ENCODE measurements at places on chromosomes 6 and 20. TPM values are rescaled to one million over a fixed set of nuclear protein-coding genes. Genes with fewer than 3 reads are reported as not detected.

DNA sequence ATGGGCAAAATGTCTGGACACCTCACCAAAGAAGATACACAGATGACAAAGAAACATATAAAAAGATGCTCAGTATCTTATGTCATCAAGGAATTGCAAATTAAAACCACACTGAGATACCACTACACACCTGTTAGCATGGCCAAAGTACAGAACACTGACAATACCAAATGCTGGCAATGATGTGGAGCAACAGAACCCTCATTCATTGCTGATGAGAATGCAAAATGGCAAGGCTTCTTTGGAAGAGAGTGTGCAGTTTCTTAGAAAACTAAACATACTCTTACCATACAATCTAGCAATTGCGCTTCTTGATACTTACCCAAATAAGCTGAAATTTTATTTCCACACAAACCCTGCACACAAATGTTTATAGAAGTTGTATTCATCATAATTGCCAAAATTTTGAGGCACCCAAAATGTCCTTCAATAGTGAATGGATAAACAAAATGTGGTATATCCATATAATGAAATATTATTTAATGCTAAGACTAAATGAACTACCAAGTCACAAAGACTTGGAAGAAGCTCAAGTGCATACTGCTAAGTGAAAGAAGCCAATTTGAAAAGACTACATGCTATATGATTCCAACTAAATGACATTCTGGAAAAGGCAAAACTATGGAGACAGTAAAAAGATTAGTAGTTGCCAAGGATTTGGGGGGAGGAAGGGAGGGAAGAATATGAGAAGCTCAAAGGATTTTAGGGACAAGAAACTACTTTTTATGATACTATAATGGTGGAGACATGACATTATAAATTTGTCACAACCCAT, 50.7 kb downstream of the TNFAIP3 start:
- H3K36me3 ChIP-seq: no peaks in the 10 kb centered on the region
- no peak overlapping the region for H3K4me3 ChIP-seq
- no peaks in the 10 kb centered on the region for H3K27me3 ChIP-seq
- H3K4me1 ChIP-seq: no peaks in the 10 kb centered on the region
- no peak for DNase-seq

DNA sequence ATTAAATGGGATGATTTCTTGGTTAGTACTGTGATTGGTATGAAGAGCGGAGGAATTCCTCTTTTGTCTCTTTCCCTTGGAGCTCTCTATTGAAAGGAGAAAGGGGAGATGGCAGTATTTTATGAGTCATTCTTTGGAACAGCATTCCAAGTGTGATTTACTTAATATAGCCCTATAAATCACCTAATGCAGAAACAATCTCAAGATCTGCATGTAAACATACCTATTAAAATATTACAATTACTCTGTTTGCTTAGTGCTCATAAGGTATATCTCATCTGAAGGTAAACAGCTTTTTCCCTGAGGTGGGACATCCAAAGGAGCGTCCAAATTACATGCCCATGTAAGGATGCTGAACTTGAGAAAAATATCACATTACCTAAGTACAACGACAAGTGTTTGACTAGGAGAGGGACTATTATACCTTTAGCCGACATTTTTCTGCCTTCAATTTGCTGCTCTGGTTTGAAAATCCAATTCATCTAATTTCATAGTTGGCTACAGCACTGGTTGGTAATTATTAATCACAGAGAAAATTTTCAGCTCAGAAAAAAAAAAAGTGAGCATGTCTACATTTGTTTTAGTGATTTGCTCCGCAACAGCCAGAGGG, 229.0 kb downstream of the FOXC1 start:
- no peaks in the 10 kb centered on the region for H3K4me1 ChIP-seq
- H3K4me3 ChIP-seq: no peak overlapping the region
- H3K27ac ChIP-seq: no peak overlapping the region
- no peaks in the 10 kb centered on the region for H3K36me3 ChIP-seq

- H3K4me3 ChIP-seq: no peak overlapping the region
- no peaks in the 10 kb centered on the region for H3K27me3 ChIP-seq
- no peaks in the 10 kb centered on the region for H3K4me1 ChIP-seq
- no peak for DNase-seq
- H3K36me3 ChIP-seq: no peaks in the 10 kb centered on the region
Measured at GRCh38 chr6:25337431-25337830, 58.3 kb downstream of the CARMIL1 start.

DNA sequence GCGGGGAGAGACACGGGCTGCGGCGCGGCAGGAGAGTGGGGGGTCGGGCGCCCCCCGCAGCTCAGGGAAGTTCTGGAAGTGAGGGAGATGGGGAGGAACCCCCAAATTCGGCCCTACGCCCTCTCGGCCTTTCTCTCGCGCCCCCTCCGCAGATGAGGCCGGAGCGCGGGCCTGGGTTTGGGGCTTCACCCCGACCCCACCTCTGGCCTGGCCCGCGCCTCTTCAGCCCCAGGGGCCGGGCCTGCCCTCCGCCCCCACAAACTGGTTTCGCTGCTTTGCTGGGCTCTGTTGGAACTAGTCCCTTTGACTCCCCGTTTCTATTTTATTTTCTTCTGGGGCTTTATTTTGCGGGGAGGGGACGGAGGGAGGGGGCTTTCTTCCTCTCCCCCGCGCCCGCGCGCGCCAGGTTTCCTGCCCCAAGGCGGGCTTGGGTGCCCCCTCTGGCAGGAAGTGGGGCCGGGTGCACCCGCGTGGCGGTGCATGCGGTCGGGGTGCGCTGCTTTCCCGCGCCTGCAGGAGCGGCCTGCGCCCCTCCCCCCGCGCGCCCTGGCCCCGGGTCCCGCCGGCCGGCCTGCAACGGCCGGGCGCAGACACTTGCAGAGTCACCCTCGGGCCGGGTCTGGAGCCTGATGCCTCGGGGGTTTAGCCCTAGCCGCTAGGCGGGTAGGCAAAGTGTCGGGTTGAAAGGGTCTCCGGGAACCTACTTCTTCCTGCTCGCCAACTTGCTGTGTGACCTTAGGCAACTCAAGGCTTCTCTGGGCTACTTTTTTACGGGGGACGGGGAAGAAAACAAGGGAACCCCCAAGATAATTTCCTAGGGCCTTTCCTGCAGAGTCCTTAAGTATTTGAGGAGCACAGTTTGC, 1.3 kb downstream of the HMGA1 start:
- no peaks in the 10 kb centered on the region for H3K36me3 ChIP-seq
- no peaks in the 10 kb centered on the region for H3K27me3 ChIP-seq
- H3K4me3 ChIP-seq: peak overlapping the region; percentile 65
- peak; percentile 60 for DNase-seq

- no peaks in the 10 kb centered on the region for H3K36me3 ChIP-seq
- H3K27ac ChIP-seq: no peak overlapping the region
- H3K4me1 ChIP-seq: peaks cover 38% of the 10 kb centered on the region
- peak overlapping the region; percentile 68 for H3K4me3 ChIP-seq
- peaks cover 32% of the 10 kb centered on the region for H3K27me3 ChIP-seq
- peak; percentile 59 for DNase-seq
Measured at GRCh38 chr6:10411971-10412460, 2.9 kb downstream of the TFAP2A start.

GRCh38 chr20:59575653-59576052, 28.7 kb upstream of the PHACTR3 start:
- H3K4me3 ChIP-seq: no peak overlapping the region
- H3K36me3 ChIP-seq: no peaks in the 10 kb centered on the region
- no peaks in the 10 kb centered on the region for H3K4me1 ChIP-seq
- H3K27me3 ChIP-seq: no peaks in the 10 kb centered on the region

Gene C6orf15
- total RNA-seq: not detected

Gene DAAM2
- total RNA-seq: not detected
